ENCODE measurements at places on chromosomes 11 and 22. TPM values are rescaled to one million over a fixed set of nuclear protein-coding genes. Genes with fewer than 3 reads are reported as not detected.

GRCh38 chr22:17085277-17086181 is 729 bp downstream of the IL17RA start:
- DNase-seq, result peak; percentile 38

DNA sequence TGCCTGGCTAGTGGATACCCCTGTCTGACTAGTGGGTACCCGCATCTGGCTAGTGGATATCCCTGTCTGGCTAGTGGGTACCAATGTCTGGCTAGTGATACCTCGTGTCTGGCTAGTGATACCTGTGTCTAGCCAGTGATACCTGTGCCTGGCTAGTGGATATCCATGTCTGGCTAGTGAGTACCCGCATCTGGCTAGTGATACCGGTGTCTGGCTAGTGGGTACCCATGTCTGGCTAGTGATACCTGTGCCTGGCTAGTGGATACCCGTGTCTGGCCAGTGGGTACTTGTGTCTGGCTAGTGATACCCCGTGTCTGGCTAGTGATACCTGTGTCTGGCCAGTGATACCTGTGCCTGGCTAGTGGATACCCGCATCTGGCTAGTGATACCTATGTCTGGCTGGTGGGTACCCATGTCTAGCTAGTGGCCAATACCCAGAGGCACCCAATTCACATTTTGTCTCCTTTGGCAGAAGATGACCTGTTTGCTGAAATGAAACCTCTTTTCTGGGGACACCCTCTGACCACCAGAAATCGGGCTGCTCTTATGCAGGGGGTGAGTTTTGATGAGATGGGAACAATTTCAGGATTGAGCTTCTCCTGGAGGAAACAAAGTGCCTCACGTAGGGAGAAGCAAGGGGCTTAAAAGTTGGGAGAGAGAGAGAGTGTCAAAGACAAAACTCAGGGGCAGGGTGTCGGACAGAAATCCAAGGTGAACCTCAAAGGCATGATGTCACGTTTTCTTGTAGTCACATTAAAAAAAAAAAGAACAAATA is 63.4 kb downstream of the SMIM38 start:
- no peak for DNase-seq

DNA sequence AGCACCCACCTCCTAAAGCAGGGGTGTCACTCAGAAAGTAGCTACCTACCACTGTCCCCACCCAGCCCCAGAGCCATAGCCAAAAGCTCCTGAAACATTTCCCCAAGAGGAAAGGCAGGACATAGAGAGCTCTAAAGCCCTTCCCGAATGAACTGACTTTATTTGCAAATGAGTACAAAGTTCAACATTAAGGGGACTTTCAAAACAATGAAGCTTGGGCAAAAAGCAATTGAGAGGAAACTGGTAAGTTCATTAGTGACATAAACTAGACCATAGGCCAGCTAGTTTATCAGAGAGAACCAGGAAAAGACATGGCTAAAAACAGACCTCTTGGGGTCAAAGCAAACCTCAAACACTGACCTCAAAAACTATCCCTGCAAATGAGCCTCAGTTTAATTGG is 72.7 kb downstream of the IGLL5 start:
- DNase-seq, result no peak

GRCh38 chr22:49726022-49726681 is 101.5 kb downstream of the BRD1 start:
- DNase-seq, result no peak

GRCh38 chr11:87263264-87263838 is 225.6 kb downstream of the TMEM135 start:
- no peak for DNase-seq

DNA sequence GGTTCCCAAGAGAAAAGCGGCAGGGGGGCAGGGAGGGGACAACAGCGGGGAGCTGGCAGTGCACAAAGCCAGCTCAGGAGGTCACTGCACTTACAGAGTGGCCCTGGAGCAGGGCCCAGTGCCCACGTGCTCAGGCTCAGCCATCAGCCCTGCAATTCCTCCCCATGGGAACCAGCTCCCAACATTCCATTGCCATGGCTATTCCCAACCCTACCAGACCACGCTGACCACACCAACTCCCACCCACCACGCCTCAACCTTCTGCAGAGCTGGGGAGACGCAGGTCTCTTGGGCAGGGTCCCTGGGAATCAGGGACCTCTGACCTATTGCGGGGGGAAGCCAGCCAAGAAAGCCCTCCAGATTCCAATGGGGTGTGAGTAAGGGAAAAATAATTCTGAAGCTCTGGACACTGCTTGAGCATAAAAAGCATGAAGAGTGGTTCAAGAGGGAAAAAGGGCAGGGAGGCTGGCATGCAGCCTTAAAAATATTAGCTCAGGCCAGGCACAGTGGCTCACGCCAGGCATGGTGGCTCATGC is 38.3 kb upstream of the TFIP11 start:
- no peak for DNase-seq

The ATXN10 gene
- total RNA-seq, result 191 TPM

The OR8D4 gene
- total RNA-seq, result not detected

The SCGB1D2 gene
- total RNA-seq, result not detected
